ENCODE measurements at places on chromosomes 7 and 10.

- no peak for DNase-seq
Measured at GRCh38 chr7:27883696-27884095, 143.7 kb downstream of the TAX1BP1 start.

DNA sequence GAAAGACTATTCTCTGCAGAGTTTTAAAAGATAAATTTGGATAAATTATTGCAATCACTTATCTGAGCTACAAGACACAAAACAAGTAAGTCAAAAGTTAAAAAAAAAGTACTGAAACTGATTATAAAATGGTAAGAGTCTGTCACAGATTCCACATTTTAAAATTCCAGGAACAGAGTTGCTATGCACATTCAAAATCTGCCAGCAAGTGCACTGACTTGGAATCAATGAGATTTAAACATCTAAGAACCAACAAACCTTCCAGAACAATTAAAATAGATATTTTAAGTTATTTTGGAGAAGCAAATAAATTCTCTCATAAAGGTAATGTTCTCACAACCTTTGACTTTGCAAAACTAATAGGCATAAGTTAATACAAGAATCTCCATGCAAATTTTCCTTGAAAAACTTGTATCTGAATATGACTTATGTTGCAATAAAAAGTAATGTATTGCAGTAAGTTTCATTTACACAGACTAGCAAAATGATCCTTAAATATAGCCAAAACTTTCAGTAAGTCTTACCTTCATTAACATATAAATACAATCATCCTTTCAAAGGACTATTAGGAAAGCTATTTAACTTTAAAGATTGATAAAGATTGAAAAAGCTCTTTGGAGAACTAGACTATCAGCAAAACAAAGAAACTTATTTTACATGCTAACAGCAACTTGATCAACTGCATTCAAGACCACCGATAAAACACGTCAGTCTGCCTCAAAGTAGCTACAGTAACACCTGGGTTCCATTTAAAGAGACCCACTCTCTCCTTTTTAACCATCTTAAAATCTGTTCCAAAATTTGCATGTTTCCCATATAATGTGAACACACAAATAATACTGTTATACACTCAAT lies 4.4 kb downstream of the ETV1 start:
- DNase-seq = no peak

- no peak for DNase-seq
Measured at GRCh38 chr10:122464250-122464510, 2.8 kb downstream of the HTRA1 start.

DNA sequence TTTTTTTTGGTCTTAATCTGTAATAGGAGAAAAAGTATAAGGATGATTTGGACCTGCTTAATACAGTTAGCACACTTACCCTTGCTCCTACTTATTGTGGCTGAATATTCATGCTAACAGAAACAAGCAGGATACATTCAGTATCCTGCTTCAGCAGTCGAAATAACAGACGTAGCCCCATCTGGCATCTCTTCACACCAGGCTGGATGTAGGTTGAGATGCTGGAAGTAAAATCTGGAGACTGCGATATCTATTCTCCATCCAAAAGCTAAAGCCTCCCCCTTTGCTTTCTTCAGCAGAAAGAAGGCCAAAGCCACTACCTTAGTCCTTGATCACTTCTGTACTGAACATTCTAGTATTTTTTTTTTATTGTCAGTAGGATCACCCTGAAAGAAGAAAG lies 537.4 kb downstream of the AUTS2 start:
- no peak for DNase-seq

DNA sequence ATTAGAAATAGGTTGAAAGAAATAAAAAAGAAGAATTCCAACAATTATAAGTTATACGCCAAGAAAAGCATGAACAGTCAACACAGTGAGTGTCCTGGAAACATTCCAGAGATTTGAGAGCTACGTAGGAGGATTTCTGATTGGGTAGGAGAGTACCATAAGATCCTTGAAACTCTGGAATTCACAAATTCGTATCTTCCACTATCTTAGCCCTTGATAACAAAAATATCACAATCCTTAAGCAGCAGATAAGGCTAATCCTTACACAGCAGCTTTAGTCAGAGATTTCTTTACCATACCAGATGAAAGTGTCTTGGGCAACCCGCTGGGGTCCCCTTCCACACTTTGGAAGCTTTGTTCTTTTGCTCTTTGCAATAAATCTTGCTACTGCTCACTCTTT lies 8.2 kb downstream of the TPK1 start:
- DNase-seq = no peak

DNA sequence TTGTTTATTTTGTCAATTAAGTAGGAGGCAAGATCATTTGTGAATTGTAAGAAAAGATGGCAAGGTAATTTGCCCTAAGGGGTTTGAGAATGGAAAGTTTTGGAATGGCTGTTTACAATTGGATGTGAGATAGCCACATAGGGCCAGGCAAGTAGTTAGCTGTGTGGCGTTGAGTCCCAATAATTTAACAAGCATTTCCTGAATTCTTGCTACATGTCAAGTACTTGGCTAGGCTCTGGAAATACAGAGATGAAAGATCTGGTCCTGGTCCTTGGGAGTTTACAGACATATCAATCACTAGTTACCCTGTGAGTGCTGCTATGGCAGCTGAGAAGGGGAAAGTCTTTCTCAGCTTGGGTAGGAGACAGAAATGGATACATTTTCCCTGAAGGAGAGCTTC lies 401.6 kb downstream of the SUGCT start:
- DNase-seq = no peak

- no peak for DNase-seq
Measured at GRCh38 chr7:128265156-128265905, 24.3 kb downstream of the LEP start.

- DNase-seq = no peak
Measured at GRCh38 chr7:29255906-29256692, 61.5 kb downstream of the CHN2 start.

GRCh38 chr10:6402349-6402709 lies 177.7 kb downstream of the PRKCQ start:
- DNase-seq = no peak

GRCh38 chr7:2633538-2634266 lies 1.9 kb downstream of the TTYH3 start:
- DNase-seq = no peak

Data from stimulated activated CD8-positive, alpha-beta memory T cell treated with anti-CD3 and anti-CD28 coated beads, Interleukin-15, amount 100 ng/mL, for 24 hours (primary cell).